Placental epithelial cell (primary cell): ENCODE measurements at places on chromosomes 11 and 22. TPM values are rescaled to one million over a fixed set of nuclear protein-coding genes. Genes with fewer than 3 reads are reported as not detected.

IGSF22 gene
- total RNA-seq, result under 0.01 and 0.22 TPM in 2 replicates

ELFN2 gene
- total RNA-seq, result not detected in 2 replicates

DEFB131B gene
- not detected in 2 replicates for total RNA-seq

APOBEC3B gene
- total RNA-seq, result 1.2 and 1.6 TPM in 2 replicates

KDM4E gene
- total RNA-seq, result not detected in 2 replicates

RASGRP2 gene
- total RNA-seq, result not detected in 2 replicates

HSD17B12 gene
- 22.8 and 56.7 TPM in 2 replicates for total RNA-seq

APOBEC3G gene
- 4.1 and 6.7 TPM in 2 replicates for total RNA-seq

PTPRCAP gene
- total RNA-seq, result 1.5 and 1.6 TPM in 2 replicates
